ENCODE measurements at places on chromosomes 6 and 20. TPM values are rescaled to one million over a fixed set of nuclear protein-coding genes. Genes with fewer than 3 reads are reported as not detected.

The DEFB124 gene
- total RNA-seq = 0.32 TPM

The CRISP2 gene
- total RNA-seq = not detected

The PPP1R3D gene
- total RNA-seq = 2.0 TPM

The MYCT1 gene
- not detected for total RNA-seq

The ZNF334 gene
- not detected for total RNA-seq

The ZBTB9 gene
- total RNA-seq = 12.4 TPM

The PKHD1 gene
- total RNA-seq = not detected
